ENCODE measurements at places on chromosomes 2 and 18. TPM values are rescaled to one million over a fixed set of nuclear protein-coding genes. Genes with fewer than 3 reads are reported as not detected.

The SGO2 gene
- total RNA-seq: 14.9 TPM

The TRAK2 gene
- total RNA-seq: 10.9 TPM

The GALNT14 gene
- total RNA-seq: 44.9 TPM

The PID1 gene
- total RNA-seq: 3.6 TPM

The TFPI gene
- 59.6 TPM for total RNA-seq

The LHCGR gene
- total RNA-seq: not detected

The ATP6V1B1 gene
- 2.0 TPM for total RNA-seq

The CXCR1 gene
- total RNA-seq: not detected

The RGPD8 gene
- 2.7 TPM for total RNA-seq

The CNTNAP5 gene
- total RNA-seq: not detected

The PPP4R3B gene
- total RNA-seq: 30.1 TPM

The GPAT2 gene
- not detected for total RNA-seq

The POTEI gene
- total RNA-seq: not detected

The VSNL1 gene
- not detected for total RNA-seq

The SRD5A2 gene
- total RNA-seq: not detected

The C18orf54 gene
- 4.0 TPM for total RNA-seq

All from A549 treated with ZK216348 at 1 μM for 4 hours (cell line).